ENCODE measurements at places on chromosomes 11 and 22.

DNA sequence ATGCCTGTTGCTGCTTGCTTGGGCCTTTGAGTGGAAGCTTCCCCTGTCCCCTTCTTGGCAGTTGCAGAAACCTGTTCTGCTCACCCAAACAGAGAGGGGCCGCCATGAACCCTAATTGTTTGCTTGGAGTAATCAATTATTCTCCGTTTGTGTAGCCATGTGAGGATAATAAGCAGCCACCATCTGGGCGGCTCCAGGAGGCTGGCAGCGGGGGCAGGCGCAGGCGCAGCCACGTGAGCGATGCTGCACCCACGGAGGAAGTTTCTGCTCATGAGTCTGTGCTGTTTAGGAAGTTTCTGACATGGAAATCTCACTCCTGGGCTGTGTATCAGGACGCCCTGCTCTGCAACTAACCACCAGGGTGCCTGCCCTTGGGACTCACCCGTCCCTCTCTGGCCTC lies 90.1 kb downstream of the MPPED1 start:
- DNase-seq: no peak

DNA sequence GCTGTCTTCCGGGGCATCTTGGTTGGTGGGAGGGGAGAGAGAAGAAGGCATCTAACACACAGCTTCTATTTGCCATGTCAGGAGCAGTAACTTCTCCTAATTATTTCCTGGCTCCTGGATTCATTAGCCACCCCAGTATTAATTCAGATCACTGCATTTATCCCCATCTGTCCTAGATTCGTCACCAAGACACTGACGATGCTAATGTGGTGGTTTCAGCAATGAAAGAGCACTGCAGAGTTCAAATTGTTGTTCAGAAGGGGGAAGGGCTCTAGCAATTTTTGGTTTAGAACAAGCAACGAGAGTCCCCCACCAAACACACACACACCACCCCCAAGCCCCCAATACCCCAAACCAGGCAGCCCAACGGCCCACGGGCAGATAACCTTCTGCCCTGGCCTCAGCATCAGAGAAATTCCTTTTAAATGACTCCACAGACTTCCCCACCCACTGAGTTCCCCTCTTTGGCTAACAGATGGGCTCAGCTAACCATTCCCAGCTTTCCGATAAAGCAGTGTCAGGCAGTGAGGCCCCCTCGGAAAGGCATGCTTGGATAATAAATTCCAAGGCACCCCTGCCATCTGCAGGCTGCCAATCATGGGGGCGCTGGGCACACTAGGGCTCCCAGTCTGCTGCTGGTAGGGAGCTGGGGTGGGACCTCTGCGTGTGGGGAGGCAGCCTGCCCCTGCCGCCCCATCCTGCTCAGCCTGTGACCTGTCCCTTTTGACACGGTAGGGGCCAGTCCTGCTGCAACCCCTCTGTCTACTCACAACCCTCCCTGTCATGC lies 453.5 kb downstream of the MIAT start:
- no peak for DNase-seq

GRCh38 chr22:42945736-42946135 lies 69.2 kb downstream of the PACSIN2 start:
- DNase-seq: no peak

DNA sequence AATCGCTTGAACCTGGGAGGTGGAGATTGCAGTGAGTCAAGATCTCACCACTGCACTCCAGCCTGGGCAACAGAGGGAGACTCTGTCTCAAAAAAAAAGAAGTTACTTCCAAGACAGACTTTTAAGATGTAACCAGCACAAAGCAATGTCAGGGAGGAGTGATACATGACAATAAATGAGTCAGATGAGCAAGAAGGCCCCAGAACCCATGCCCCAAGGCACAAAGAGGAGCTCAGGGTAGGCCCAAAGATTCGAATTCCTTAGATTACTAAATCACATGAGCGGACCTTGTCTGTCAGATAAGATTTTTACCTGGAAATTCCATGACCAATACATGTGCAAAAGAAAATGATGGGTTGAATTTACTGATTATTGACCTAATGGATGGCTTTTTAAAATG lies 10.5 kb upstream of the JHY start:
- DNase-seq: no peak

DNA sequence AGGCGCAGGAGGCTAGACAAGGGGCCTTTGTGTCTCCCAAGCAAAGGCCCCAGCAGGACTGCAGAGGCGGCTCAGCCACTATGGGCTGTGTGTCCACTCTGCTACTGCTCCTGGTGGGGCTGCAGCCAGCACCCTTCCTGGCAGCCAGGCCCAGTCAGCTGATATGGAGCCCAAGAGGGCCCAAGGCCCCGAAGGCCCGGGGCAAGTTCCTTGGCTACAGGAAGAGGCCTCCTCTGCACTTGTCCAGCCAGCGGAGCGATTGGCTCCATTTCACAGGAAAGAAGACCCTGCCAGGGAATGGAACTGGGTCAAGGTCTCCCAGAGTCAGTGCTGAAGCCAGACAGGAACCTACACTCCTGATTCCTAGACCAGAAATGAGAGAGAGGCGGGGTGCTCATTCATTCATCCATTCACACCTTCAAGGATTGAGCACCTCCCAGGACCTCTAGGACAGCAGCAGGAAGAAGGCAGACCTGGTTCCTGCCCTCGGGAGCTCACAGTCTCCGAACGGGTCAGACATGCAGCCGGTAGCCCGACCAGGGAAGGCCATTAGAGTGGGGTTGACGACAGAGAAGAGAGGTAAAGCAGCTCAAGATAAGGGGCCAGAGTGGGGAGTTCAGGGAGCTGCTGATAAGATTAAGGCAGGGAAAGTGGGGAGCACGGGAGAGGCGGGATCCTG lies 811 bp upstream of the P2RY2 start:
- no peak for DNase-seq

- no peak for DNase-seq
Measured at GRCh38 chr11:78354408-78355308, 63.0 kb downstream of the GAB2 start.

DNA sequence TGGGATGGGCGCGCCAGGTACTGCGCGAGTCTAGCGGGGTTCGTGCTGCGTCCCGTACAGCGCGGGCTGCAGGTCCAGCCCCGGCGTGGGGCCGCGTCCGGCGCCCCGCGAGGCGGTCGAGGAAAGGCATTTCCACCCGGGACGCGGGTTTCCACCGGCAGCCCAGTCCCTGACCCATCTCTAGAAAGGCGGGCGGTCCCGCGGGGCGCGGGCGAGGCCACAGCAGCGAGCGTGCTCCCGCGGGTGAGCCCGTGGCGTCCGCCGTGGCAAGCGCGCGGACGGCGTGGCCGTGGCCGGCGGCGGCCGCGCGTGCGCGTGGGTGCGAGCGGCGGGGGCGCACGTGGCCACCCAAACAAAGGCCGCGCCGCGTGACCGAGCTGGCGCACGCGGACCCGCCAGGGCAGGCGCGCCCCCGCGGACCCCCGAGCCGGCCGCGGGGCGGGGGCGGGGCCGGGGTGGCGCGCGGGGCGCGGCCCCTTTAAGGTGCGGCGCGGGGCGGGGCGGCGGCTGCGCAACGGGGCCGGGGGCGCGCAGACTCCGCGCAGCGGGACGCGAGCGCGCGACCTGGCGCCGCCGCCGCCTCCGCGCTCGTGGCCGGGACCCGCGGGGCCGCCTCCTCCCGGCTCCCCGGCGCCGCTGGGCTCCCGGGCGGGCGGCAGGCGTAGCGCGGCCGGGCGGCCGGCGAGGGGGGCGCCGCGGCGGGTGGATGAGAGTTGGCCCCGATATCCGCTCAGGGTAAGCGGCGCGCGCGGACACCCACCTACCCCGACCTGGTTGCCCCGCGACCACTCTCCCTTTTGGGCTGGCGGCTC lies 39.3 kb upstream of the CELSR1 start:
- peak; percentile 50 for DNase-seq

GRCh38 chr11:16418428-16419097 lies 62.2 kb upstream of the SOX6 start:
- no peak for DNase-seq

DNA sequence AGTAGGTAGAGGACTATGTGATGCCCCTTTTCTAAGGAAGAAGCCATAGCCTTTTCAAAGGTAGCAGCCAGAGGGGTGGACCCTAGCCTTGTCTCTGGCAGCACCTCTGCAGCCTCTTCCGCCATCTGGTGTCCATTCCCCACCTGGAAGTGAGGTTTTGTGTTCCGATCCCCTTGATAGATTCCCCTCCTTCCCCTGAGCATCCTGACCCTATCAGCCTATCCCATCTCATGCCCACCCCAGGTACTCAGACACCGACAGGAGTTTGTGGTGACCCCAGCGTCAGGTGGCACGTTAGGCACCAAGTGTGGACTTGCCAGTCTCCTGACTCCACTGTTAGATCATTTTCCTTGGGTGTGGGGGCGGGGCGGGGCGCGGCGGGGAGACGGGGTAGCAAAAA lies 398 bp upstream of the FAM89B start:
- no peak for DNase-seq

- no peak for DNase-seq
Measured at GRCh38 chr11:36103933-36104530, 160.2 kb downstream of the LDLRAD3 start.

GRCh38 chr22:44860311-44860710 lies 107.9 kb downstream of the ARHGAP8 start:
- no peak for DNase-seq

GRCh38 chr11:67613960-67614715 lies 7.4 kb downstream of the NDUFV1 start:
- DNase-seq: peak; percentile 81

GRCh38 chr11:33652431-33652830 lies 48.2 kb downstream of the C11orf91 start:
- DNase-seq: no peak

DNA sequence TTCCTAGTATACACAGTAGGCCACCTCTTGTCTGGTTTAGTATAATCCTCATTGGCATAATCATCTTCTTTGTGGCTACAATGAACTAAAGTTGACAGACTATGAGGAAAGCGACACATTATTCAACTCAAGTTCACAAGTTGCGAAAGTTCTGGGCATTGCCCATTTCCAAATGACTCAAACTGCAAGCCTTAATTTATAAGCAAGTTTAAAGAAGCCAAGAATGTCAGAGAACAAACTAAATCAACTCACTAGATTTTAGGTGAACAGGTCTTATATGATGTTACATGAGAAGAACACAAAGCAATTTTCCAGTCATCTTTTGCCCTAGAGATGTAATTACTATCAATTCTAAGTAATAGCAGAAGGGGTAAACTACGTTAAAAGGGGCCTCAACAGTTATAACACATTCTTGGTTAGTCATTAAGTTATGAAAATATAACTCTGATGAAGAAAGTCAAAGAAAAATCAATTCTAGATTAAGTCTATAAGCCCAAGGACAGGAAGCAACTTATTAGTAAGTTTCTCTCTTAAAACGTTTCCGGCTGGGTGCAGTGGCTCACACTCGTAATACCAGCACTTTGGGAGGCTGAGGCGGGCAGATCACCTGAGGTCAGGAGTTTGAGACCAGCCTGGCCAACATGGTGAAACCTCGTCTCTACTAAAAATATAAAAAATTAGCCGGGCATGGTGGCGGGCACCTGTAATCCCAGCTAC lies 21.5 kb downstream of the PICALM start:
- DNase-seq: no peak

DNA sequence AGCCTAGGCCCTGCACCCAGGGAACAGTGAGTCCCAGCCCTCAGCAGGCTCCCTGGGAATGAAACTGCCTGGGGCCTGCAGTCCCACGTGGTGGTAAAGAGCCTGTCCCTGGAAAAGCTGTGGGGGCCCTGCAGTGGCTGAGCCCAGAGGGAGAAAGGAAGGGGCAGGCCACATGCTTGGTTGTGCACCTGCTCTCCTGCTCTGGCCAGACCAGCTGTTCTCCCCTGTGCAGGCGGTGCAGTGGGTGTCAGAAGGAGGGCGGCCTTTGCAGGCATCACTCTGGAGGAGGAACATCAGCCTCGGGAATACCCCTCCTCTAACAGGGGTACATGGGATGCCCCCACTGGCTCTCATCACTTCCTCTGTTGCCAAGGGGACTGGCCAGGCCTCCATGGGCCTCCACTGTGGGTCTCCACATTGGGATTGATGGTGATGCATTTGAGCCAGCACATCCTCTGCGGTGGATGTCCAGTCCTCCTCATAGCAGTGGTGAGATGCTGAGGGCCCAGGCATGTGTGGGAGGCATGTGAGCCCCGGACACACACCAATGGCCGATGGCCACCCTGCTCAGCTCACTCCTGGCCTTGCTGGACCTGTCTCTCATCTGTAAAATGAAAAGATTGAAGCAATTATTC lies 690.4 kb downstream of the BRD1 start:
- DNase-seq: no peak

DNA sequence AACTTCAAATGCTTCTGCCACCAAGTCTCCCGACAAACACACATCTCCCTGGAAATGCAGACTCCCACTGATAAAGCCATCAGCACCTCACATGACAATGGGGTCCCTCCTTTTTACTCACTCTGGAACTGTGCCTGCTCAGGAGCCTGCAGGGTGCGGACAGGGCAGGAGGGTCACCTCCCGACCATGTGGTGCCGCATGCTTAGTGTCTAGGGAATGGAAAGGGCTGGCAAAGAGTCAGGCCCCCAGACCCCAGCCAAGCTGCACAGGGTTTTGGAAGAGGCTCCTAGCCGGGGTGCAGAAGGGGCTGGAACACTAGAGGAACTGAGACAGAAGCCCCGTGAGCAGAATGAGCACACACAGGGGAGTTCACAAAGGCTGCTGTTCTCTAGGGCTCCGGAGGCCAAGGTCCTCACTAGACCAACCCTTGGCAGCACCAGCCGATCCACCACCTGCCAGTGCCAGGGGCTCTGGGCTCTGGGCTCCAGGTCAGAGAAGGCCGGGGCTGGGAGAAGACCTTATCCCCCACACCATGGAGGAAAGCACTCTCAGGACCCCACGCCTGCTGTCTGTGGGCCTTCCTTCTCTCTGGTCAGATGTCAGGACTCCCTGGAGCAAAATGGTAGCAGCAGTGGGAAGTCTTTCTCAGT lies 125.1 kb upstream of the FGF3 start:
- no peak for DNase-seq

- no peak for DNase-seq
Measured at GRCh38 chr11:111378861-111379601, at the start of gene POU2AF1. TSS of gene POU2AF1 (minus strand) at chr11:111379275. CDS start at chr11:111379177, 98 bp downstream.

DNA sequence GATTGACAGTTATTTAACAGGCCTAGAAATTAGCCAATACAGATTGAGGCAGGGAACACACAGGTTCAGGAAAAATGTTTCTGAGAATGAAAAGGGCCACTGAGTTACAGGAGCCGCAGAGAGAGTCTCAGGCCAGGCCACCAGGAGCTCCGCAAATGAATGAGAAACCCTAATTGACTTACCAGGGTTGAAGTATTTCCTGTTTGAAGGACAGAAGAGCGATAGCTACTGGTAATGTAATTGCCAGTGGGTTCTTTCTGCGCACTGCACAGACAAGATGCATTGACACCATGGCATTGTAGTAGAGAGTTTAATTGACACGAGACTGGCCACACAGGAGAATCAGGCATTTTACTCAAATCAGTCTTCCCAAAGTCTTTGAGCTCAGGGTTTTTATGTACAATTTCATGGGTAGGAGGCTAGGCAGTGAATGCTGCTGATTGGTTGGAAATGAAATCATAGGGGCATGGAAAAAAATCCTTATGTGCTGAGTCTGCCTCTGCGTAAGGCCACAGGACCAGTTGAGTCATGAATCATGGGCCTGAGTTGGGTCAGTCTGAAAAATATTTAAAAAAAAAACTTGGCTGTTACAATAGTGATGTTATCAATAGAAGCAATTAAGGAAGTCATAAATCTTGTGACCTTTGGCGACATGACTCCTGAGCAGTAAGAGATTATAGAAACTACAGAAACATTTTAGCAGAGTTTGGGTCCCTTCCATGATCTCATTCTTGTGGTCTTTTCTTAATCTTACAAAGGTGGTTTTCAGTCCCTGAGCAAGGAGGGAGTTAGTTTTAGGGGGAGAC lies 203.8 kb downstream of the CASP12 start:
- no peak for DNase-seq

- DNase-seq: no peak
Measured at GRCh38 chr11:107819361-107820014, 39.1 kb downstream of the SLC35F2 start.

Data from mesothelial cell of epicardium (in vitro differentiated cells).